ENCODE measurements at places on chromosomes 11 and 22.

DNA sequence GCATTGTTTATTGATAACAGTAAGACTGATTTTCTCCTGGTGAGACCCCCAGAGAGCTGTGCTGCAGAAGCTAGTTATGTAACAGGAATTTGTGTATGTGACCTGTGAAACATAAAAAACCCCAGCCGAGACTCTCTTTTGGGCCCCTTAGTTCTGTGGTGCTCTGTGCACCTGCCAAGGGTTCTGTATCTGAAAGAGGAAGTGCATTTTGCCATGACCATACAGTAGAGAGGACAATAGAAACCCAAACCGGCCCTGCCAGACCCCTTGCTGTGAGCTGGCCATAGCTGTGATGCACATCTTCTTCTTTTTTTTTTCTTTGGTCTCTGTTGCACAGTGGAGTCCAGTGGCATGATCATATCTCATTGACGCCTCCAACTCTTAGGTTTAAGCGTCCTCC lies 31.4 kb upstream of the APOL5 start:
- no peak for DNase-seq

DNA sequence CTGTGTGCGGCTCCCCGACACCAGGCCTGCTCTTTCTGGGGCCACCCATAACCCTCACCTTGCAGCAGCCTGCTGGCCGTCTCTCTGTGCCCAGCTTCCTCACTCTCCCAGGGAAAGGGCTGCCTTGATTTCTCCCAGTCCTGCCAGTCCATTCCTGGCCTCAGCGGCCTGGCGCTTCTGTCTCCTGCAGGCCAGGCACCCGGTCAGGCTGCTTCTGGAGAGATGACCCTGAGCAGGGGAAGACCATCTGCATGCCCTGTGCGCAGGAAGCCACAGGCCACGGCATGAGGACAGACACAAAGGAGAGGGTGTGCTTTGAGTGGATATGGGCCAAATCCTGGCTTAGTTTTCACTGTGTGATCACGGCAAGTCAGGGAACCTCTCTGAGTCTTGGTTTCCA lies 86.2 kb downstream of the TSPAN18 start:
- DNase-seq: no peak

DNA sequence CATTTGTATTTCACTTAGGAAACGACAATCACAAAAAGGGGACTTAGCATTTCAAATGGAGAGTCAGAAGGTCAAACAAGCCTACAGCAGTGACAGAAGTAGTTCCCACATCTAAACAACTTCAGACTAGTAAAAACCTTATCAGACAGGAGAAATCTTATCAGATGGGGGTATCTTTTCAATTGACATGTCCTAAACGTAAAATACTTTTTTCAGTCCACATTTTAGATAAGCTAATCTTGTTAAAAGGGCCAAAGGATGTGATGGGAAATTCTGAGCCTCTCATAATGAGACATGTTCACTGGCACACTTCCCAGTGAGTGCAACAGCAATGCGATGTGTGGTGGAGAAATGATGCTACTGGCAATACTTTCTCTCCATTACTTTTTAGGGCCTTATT lies 2.4 kb downstream of the MAPK1 start:
- DNase-seq: peak; percentile 72

- peak; percentile 50 for DNase-seq
These were observed 3.9 kb upstream of the SCN2B start for GRCh38 chr11:118180300-118180703.

- peak; percentile 23 for DNase-seq
These were observed 948 bp upstream of the MRTFA start for GRCh38 chr22:40637183-40638150.

- peak; percentile 44 for DNase-seq
These were observed 8.8 kb upstream of the CUL5 start for GRCh38 chr11:107999759-108000455.

DNA sequence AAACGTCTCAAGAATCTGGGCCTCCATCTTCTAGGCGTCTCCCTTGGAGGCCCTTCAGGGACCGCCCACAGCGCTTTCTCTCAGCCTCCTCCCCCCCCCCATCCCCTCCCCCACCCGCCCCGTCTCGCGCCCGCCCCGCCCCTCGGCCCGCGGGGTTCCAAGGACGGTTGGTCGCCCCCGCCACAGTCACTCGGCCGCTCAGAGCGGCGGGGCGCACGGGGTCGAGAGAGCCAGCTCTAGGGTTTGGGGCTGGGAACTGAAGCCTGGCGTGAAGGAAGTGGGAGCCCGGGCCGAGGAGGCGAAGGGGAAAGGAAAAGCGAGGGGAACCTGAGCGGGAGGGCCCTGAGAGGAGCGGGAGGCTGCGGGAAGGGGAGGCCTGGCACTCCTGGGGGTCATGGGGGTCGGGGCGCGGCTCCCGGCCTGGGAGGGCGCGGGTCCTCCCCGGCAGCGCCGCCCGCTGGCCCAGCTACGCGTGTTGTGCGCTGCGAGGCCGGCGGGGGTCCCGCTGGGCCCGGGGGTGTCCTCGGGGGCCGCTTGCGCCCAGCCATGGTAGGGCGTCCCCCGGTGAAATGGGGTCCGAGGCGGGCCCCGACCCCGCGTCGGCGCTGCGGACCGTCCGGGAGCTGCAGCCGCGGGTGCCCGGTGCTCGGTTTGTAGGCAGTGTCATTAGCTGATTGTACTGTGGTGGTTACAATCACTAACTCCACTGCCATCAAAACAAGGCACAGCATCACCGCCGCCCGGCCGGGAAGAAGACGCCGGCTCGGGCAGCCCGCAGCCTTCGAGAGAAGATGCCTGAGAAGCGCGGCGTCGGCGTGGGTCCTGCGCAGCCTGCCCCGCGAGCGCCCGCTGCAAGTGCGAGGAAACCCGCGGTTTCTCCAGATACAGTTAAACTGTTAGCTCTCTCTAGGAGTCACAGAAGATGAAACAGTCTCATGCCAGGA lies at the start of gene BTG4:
BTG4 (minus strand) TSS at position 91 of the 944 bp plus-strand sequence. CDS start 13,610 bp downstream, outside the sequence.
- peak; percentile 48 for DNase-seq

DNA sequence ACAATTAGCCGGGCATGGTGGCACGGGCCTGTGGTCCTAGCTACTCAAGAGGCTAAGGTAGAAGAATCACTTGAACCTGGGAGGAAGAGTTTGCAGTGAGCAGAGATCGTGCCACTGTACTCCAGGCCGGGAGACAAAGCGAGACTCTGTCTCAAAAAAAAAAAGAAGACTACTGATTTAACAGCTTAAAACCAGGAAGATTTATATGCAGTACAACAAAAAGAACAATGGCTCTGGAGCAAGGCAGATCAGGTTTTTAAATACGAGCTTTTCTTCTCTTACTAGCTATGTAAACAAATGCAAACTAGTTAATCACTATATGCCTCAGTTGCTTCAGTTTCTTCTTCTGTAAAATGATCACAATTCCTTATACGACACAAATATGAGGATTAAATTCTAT lies 6.9 kb downstream of the FAM168A start:
- DNase-seq: no peak

GRCh38 chr11:66124564-66124963 lies 54.5 kb downstream of the PACS1 start:
- DNase-seq: peak; percentile 29

DNA sequence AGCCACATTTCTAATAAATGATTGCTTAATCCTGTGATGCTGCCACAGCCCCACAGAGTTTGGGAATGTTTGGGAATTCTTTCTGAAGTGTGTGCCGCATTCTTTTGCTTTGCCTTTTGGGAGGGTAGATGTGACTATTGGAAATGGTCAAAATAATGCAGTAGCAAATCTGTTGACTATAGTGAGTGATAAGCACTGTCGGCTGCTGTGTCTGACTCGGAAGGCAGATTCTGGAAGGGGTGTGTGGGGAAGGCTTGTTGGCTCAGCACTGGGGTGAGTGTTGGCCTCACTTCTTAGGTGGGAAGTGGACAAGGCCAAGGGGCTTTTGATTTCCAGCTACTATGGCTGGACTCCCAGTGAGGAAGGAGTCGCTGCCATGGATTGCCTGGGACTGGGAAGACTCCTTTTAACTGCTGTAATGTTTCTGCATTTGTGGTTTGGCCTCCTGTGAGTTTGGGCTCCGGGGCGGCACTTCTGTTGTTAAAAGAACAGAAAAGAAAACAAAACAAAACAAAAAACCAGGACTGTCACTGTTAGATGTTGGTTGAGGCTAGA lies 20.1 kb downstream of the ZBTB16 start:
- DNase-seq: no peak

GRCh38 chr22:19011075-19011474 lies 75.0 kb upstream of the PRODH start:
- DNase-seq: no peak

GRCh38 chr22:25039754-25040153 lies 87.2 kb downstream of the KIAA1671 start:
- DNase-seq: no peak

GRCh38 chr11:6002202-6002699 lies 4.5 kb downstream of the OR56A4 start:
- no peak for DNase-seq

DNA sequence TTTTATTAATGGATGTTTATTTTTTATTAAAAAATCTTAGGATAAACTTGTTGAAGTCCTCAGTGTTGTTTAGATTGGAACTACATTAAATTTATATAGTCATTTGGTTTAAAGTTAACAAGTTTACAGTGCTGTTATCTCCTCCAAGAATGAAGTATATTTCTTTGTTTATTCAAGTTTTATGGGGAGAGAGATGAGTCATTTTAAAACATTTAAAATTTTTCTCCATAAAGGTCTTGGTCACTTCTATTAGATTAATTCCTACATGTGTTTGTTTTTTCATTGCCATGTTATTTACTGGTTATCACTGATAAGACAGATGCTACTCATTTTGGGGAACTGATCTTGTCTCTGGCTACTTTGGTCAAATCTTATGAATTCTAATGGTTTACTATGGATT lies 429.6 kb downstream of the METTL15 start:
- DNase-seq: no peak

GRCh38 chr11:497565-498296 lies 9.3 kb downstream of the RNH1 start:
- no peak for DNase-seq

DNA sequence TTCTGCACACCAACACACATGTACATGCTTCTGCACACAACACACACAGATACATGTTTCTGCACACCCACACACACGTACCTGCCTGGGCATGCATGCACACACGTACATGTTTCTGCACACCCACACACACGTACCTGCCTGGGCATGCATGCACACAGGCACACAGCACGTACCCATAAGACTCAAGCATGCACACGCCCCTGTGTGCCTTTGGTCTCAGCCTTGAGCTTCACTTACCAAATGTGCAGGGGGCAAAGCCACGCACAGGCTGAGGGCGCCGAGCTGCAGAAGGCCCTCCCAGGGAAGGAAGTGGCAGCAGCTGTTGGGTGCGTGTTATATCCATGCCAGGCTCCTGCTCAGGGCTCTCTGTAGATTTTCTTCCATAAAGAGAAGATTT lies 34.7 kb upstream of the SMIM38 start:
- DNase-seq: no peak

GRCh38 chr11:134025082-134025429 lies 43.8 kb upstream of the JAM3 start:
- no peak for DNase-seq

DNA sequence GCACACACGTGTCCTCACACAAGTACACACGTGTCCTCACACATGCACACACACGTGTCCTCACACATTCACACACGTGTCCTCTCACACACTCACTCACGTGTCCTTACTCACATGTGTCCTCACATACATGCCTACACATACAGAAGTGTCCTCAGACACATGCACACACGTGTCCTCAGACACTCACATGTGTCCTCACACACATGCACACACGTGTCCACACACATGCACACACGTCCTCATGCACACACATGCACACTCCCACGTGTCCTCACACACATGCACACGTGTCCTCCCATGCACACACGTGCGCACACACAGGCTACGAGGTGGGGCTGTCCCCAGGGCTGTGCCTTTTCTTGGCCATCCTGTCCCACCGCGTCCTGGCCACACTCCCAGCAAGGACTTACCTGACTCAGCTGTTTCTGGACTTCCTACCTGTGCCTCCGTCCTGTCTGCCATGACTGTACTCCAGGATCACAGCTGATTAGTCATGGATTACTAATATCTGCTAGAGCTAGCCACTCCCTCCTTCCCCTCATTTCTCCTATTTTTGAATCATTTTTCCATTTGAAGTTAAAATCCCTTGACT lies 990.2 kb downstream of the BRD1 start:
- DNase-seq: no peak

- DNase-seq: no peak
These were observed 8.8 kb downstream of the DGCR2 start for GRCh38 chr22:19113429-19113828.

GRCh38 chr22:50610041-50610451 lies 9.5 kb downstream of the MAPK8IP2 start:
- no peak for DNase-seq

DNA sequence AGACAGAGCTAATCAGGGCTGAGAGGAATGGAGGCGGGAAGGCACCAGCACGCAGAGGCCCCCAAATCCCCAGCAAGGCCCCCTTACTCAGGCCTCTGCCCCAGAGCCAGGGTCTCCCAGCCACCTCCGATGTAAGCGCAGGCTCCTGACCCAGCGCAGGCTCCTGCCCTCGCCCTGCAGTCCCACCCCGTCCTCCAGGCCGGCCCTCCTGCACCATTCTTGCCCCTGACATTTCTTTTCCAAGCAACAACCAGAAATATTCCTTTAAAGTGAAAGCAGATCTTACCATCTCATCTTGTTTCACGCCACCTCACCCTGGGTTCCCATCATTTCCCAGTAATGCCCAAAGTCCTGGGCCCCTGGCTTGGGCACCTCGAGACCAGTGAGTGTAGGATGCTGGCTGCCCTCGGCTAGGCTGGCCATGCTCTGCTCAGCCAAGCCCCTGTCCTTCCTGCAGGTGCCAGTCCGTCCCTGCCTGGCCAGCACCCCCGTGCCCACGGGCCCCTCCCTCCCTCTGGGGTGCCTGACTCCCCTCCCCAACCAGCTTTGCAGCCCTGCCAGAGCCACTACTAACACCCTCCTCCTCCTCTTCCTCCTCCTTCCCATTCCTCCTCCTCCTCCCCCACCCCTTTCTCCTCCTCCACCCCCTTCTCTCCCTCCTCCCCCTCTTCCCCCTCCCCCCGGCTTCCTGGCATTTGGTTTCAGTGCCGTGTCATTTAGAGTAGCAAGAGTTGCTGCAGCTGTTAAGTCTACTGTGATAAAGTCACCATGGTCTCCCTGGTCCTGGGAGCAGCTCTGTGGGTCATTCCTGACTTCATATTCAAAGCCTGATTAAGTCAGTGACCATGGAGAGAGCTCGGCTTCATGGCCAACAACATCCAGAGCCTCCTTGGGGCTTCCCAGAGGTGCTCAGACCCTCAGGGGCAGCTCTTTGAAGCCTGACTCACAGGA lies 78.7 kb downstream of the PIWIL3 start:
- peak; percentile 34 for DNase-seq

DNA sequence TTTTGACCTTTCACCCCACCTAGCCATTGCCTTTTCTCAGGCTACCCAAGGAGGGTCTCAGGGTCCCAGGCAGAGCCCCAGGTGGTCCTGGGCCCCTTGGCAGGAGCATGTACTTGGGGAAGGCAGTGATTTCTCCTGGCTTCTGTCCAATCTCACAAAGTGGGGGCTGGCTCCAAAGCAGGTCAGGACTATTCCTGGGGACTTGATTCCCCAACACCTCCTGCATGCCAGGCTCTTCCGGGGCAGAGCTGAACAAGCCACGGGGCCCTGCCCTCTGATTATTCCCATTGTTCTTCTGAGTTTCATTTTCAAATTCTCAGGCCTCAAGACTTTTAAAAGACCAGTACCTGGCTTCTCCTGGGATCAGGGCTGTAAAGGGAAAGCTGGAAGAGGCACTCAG lies 1.5 kb upstream of the TCF20 start:
- no peak for DNase-seq
